HFFc6 (cell line): ENCODE measurements at places on chromosomes 7 and 10. TPM values are rescaled to one million over a fixed set of nuclear protein-coding genes. Genes with fewer than 3 reads are reported as not detected.

Gene PON1
- not detected in 3 replicates for total RNA-seq

DNA sequence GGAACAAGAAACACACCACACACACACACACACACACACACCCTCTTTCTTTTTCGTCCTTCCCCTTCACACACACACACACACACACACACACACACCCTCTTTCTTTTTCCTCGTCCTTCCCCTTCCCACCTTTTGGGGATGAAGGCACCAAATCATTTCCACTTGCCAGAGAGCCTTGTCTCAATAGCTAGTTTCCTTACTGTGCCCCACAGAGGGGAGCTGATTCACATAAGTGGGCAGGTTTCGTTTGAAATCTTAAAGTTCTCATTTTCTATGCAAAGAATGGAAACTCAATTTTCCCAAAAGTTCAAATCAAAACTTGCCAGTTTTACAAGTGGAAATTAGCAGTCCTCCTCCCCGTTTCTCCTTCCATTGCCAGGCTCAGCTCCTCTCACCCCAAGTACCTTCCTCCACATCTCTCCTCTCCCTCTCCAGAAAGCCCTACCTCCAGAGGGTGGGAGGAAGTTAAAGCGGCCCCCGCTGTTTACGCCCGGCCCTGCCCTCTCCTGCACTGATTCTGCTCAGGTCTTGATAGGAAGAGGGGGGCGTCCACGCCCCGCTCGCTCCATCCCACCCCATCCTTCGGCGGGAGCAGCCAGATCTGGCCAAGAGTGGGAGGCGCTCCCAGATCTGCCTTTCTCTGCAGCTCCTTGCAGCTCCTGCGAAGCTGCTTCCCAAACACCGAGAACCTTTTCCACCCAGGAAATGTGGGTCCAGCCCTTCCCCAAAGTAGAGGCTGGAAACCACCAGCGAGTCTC lies 1.3 kb downstream of the CTTNBP2 start:
- no peak for DNase-seq
- peaks cover 10% of the 10 kb centered on the region for H3K27me3 ChIP-seq
- no peaks in the 10 kb centered on the region for H3K4me1 ChIP-seq

Gene ACSM6
- not detected in 3 replicates for total RNA-seq

GRCh38 chr7:96679886-96680285 lies 29.8 kb downstream of the SEM1 start:
- no peaks in the 10 kb centered on the region; the same call in 1 of the 2 replicates for H3K27me3 ChIP-seq
- H3K36me3 ChIP-seq = peaks cover 40% of the 10 kb centered on the region
- peaks cover under 1% of the 10 kb centered on the region; the same call in 1 of the 2 replicates for H3K4me1 ChIP-seq
- H3K27ac ChIP-seq = no peak overlapping the region
